ENCODE measurements at places on chromosomes 16 and 17.

GRCh38 chr17:32610943-32611342, 124.2 kb downstream of the CDK5R1 start:
- DNase-seq = peak; percentile 44

GRCh38 chr17:66841328-66841727, 6.4 kb downstream of the CACNG5 start:
- no peak for DNase-seq

- DNase-seq = no peak
Measured at GRCh38 chr17:35164716-35165115, 17.1 kb downstream of the UNC45B start.

GRCh38 chr17:13925579-13925978, 143.7 kb upstream of the COX10 start:
- DNase-seq = no peak

GRCh38 chr17:35476283-35476820, 27.8 kb upstream of the SLFN13 start:
- DNase-seq = no peak

All from dorsolateral prefrontal cortex (tissue), 122 donors.